ENCODE measurements at places on chromosomes 12 and 14.

GRCh38 chr12:15996948-15997347 is 85.8 kb downstream of the DERA start:
- no peak for DNase-seq

GRCh38 chr12:46603776-46604456 is 221.9 kb downstream of the SLC38A4 start:
- no peak for DNase-seq

DNA sequence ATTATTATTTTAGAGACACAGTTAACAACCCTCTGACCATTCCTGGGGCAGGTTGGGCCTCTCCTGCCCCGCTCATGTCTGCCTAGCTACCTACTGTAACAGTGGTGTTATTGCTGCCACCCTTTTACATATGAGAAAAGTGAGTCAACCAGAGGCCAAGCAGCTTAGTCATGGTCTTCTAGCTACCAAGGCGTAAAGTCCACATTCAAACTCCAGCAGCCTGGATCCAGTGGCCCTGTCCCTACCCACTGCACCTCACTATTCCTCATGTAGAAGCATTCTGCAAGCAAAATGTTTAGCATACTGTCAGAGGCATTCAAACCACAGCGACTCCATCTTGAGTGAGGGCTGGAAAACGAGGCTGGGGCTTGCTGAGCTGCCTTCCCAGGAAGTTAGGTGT is 95.8 kb downstream of the SLC15A4 start:
- DNase-seq: no peak

DNA sequence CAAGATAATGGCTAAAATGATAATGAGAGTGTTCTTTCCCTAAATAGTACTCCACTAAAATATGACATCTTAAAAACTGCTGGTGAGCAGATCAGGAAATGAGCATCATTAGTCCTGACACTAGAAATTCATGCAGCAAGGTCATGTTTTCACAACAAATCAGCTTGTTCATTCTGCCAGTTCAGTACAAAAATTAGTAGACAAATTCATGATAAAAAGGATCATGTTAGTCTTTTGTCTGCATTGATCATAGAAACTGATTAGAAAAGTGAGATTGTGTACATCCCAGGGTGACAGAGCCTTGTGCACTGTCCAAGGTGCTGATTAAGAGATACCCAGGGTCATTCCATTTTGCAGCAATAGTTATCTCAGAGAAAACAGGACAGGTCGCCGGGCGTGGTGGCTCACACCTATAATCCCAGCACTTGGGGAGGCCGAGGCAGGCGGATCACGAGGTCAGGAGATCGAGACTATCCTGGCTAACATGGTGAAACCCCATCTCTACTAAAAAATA is 163.6 kb downstream of the RIMBP2 start:
- DNase-seq: no peak

DNA sequence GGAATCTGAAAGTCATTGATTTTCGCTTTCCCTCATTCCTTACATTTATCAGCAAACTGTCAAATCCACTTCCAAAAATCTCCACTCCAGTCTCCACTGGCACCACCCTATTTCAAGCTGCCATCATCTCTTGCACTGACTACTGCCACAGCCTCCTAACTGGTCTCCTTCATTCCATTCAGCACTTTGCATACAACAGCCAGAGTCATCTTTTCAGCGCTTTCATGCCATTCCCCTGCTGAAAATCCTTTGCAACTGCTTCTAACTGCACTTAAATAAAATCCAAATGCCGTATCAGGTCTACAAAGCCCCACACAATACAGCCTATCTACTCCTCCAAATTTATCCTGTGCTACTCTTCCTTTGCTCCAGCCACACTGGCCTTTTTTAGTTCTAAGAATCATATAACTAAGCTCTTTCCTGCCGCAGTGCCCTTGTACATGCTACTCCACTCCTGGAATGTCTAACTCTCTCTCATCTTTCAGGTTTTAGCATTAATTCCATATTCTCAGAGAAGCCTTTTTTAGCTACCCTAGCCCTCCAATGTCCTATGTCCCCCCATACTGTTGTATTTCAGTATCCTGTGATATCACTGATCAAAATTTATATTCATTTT is 21.6 kb downstream of the FERMT2 start:
- no peak for DNase-seq

GRCh38 chr12:106051853-106052531 is 86.8 kb downstream of the NUAK1 start:
- no peak for DNase-seq

- no peak for DNase-seq
These were observed 120.5 kb downstream of the TMX1 start for GRCh38 chr14:51360592-51360991.

DNA sequence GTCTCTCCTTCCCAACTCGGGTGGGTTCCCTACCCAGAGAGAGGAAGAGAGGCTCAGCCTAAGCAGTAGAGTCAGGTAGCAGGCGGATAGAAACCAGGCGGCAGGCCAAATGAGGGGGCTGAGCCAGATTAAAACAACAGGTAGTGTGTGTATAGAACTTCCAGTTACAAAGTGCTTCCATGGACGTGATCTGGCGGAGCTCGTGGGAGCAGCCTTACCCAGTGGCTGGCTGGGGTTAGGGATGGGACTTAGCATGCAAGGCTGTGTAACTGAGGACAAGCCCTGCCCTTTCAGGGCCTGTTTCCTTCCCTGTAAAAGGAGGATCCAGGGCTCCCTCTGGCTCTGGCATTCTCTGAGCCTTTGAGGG is 8.3 kb downstream of the KRT80 start:
- DNase-seq: no peak

- peak; percentile 69 for DNase-seq
These were observed 606 bp downstream of the CINP start for GRCh38 chr14:102362084-102362483.

DNA sequence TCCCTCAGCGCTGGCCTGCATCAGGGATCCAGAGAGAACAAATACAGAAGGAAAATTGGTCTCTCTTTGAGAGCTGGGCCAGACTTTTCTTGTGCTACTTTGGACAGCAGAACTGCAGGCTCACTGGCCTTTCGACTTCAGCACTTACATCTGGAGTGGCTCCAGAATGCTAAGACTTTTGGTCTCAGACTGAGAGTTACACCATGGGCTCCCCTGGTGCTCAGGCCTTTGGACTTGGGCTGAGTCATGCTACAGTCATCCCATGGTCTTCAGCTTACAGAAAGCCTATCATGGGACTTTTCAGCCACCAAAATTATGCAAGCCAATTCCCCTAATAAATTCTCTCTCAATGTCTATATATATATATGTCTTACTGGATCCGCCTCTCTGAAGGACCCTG is 9.0 kb upstream of the CD163 start:
- no peak for DNase-seq

DNA sequence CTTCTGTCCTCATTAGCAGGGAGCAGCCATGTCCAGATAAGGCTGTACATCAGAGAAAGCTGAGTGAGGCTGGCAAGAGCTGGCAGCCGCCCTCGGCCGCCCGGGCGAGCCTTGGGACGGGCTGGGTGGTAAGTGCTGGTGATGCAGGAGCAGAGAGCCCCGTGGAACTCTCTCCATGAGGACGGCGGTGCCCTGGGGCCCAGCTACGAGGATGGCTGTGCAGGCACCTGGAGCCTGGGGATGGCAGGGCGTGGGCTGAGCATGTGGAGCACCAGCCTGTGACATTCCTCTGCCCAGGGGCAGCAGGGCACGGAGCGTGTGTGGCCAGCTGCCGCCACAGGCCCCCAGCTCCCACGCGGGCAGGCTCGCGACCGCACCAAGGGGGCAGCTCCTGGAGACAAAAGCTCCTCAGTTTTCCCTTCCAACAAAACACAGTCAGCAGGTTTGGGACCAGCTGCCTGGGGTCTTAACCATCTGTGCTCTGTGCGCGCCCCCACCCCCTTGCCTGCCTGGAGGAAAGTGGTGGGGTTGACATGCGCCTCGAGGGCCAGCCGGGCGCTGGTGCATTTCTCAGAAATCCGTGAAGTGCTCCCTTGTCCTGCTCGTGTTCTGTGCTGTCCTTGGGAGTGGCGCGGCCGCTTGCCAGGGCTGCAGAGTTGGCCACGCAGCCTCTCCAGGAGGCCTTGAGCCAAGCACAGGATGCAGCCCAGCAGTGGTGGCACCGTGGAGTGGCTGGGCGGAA is 21.4 kb downstream of the PACS2 start:
- DNase-seq: no peak

GRCh38 chr12:58596381-58596780 is 323.9 kb downstream of the LRIG3 start:
- no peak for DNase-seq

DNA sequence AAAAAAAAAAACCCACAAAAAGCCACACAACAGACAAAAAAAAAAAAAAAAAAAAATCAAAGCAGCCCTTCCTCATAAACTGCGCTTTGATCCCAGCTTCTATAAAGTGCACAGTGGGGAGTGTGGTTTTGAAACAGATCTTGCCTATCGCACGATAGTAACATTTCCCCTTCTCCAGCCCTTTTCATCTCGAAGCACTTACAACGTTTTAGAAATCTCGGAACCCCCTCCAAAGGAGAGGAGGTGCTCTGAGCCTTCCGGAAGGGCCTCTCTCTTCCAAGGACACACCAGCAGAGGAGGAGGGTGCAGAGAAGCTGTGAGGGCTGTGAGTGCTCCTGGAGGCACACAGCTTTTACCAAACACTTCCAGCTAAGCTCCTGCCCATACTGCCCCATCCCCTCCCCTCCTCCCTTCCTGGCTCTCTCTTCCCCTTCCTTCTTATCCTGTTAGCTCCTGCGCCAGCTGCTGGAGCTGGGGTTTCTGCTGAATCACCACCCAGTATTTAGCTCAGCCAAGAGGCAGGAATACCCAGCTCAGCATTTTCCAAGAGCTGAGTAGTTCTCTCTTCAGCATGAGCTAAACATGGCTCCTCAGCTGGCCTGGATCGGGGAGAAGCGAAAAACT is 28.4 kb downstream of the SLC7A8 start:
- no peak for DNase-seq

DNA sequence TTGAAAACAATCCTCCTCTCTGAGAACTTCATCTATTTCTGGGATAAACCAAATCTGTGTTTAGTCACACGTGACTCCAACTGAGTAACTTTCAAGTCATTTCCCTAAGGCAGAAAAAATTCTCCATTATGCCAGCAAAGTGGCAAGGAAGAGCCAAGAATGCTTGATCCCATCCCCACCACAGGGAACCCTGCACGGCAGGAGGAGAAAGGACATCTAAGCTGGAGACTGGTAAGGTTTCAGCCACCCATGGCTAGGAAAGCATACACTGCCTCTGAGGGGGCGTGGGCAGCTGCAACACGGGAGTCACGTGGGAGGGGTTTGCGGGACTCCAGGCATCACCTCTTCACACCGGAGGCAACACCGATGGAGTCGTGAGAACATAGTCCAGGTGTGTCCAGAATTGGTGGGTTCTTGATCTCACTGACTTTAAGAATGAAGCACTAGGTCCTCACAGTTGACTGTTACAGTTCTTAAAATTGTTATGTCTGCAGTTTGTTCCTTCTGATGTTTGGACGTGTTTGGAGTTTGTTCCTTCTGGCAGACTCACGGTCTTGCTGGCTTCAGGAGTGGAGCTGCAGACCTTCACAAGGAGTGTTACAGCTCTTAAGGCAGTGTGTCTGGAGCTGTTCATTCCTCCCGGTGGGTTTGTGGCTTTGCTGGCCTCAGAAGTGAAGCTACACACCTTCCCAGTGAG is 2.7 kb upstream of the SIVA1 start:
- no peak for DNase-seq

GRCh38 chr12:100020370-100020769 is 35.6 kb upstream of the ANKS1B start:
- DNase-seq: no peak

GRCh38 chr12:121794534-121795033 is 1.1 kb upstream of the RHOF start:
- DNase-seq: no peak

GRCh38 chr12:15720295-15720694 is 68.9 kb downstream of the EPS8 start:
- DNase-seq: no peak

DNA sequence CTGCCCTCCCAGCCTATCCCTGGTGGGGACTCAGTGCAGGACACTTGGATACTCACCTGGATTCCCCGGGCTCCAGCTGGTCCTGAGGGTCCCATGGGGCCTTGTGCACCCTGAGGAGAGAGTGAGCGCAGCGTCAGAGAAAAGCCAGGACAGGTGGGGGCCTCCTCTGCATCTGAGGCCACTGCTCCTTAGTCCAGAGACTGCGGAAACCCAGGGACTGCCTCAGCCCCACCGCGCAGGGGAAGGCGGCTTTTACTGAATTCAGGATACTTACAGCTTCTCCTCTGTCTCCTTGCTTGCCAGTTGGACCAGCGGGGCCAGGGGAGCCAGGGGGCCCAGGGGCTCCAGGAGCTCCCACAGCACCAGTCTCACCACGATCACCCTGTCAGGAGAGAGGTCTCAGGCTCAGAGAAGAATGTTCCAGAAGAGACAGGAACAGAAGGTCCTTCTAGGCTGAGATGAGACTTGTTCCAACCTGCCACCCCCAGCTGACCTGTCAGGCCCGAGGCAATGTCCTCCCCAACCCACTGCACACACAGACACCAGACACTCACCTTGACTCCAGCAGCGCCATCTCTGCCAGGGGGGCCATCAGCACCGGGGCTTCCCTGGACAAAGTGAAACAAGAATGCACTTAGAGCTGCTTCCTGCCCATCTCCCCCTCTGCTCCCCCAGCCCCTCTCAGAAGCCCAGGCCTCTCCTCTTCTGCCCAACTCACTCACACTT is 13.8 kb downstream of the TMEM106C start:
- DNase-seq: no peak

GRCh38 chr14:37195327-37195726 is 2.4 kb upstream of the MIPOL1 start:
- DNase-seq: no peak

- DNase-seq: no peak
These were observed 120.3 kb downstream of the TMEM30B start for GRCh38 chr14:61160798-61161197.

DNA sequence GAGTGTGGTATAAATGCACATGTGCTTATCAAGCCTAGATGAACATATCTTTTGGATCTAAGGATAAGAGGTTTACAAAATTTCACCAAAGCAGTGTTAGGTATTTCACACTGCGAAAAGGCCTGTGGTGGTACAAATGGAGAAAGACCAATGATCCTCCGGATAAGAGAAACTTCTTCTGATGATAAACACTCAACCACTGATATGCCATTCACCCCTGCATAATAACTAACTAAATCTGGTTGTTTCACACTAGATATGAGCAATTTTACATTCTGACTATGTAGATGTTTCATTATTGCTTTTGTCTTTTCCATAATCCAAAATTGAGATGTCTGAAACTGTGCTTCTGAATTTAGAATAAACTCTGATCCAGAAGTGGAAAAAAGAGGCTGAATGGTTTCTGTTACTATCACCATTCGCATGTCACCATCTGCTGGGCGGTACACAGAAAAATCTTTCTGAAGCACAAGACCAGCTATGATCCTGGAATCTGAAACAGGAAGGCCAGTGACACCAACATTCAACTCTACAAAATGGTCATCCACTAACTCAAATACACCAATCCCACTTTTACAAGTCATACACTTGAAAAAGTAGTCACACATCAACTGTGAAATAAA is 1.3 kb downstream of the BBS10 start:
- no peak for DNase-seq

All from activated T-cell treated with anti-CD3 and anti-CD28 coated beads, Interleukin-2, amount 50 U/mL, for 48 hours (primary cell).